ENCODE measurements at places on chromosomes 2 and 18.

DNA sequence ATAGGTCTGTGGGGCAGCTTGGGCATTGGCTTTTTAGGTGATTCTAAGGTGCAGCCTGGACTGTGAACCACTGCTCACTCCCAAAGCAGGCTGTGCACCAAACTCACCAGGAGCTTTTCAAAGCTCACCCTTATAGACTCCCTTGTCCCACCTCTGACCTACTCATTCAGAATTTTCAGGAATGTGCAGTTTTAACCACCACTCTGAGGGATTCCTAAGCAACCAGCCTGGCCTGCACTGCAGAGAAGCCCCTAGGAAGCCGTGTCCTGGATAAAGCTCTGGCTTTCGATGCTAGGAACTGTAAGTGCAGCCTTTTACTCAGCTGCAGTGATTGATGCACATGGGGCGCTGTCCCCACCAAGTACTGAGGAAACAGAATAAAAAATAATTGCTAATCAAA is 33.0 kb downstream of the MRO start:
- DNase-seq: no peak

GRCh38 chr2:37192551-37192950 is 3.7 kb upstream of the CEBPZOS start:
- DNase-seq: no peak

- DNase-seq: no peak
Observed at GRCh38 chr2:239711911-239712570, 311.2 kb upstream of the HDAC4 start.

- no peak for DNase-seq
Observed at GRCh38 chr2:43222475-43223309, 3.7 kb downstream of the ZFP36L2 start.

GRCh38 chr18:31563778-31564177 is 27.9 kb upstream of the TTR start:
- DNase-seq: no peak

DNA sequence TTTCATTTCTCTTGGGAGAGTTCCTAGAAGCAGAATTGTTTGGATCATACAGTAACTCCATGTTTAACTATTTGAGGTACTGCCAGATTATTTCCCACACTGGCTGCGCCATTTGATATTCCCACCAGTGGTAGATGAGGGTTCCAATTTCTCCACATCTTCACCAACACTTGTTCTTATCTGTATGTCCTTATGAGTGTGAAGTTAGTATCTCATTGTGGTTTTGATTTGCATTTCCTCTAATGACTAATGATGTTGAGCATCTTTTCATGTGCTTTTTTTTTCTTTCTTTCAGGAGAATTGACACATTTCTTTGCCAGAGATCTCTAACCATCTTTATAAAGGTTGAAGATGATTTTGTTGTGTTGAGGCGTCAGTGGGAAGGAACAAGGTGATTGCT is 4.1 kb upstream of the MGAT5 start:
- DNase-seq: no peak

DNA sequence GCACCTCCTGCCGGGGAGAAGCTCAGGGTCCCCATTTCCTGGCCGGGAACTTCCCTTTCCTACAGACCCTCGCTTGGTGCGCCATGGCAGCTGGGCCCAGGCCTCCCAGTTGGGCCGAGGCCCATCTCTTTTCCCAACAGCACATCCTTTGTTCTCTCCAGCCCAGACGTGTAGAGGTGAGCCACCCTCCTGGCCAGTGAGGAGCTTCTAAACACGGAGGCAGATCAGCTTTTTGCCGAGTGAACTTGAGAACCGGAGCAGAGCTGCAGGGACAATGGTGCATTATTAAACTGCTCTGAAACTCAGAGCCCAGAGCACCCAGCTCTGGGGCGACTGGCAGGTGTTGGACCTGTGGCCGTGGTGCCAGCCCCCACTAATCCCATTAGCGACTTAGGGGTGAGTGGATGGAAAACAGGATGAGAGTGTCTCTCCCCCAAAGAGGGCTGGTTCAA is 25.4 kb downstream of the SH3BP4 start:
- no peak for DNase-seq

GRCh38 chr2:73176205-73176880 is 26.0 kb upstream of the NOTO start:
- DNase-seq: no peak

DNA sequence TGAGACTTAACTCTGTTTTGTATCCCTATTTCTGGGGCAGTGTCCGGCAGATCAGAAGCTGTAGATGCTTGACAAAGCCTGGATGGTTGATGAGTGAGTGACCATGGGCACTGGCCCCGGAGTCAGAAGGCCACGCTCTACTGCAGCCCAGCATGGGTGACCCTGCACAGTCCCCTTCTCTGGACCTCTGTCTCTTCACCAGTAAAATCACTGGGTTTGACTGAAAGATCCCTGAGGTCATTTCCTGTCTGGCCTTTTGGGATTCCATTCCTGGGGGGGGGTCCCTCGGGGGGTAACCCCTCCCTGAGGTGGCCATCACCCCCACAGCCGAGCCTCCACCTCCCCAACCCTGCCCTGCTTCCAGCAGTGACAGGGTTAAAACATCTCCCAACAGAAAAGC is 31.7 kb downstream of the MRPL35 start:
- DNase-seq: no peak

DNA sequence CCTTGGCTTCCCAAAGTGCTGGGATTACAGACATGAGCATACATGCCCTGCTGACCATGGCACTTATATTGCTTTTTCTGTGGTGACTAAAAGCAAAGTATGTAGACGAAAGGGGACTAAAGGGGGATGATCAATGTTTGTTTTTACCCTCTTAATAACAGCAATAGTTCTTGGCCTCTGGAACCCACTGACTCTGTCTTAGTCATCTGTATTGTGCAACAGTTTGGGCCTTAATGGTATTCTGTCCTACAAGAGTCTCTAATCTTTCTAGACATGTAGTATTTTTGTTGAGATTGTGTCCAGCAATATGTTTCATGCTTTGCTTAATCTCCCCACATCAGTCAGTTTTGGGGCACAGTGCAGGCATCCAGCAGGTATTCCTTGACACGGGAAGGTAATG is 359.9 kb upstream of the FANCL start:
- DNase-seq: no peak

DNA sequence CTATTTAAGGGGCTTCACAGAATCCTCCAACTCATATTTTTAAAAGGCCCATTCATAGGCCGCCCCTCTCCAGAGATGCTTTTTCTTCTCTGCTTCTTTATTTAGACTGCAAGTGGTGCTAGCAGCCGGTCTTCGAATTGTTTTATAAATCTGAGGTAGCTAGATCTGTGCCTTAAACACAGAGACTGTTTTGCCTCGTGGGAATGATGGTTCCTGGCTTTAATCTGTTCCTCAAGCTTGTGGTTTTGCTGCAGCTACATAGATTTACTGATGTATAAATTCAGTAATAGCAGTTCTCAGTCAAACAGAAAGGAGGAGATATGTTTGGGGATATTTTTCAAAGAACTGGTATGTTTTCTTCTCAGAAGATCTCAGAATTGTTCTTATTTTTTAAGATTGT is 45.3 kb downstream of the TNFRSF11A start:
- DNase-seq: no peak

DNA sequence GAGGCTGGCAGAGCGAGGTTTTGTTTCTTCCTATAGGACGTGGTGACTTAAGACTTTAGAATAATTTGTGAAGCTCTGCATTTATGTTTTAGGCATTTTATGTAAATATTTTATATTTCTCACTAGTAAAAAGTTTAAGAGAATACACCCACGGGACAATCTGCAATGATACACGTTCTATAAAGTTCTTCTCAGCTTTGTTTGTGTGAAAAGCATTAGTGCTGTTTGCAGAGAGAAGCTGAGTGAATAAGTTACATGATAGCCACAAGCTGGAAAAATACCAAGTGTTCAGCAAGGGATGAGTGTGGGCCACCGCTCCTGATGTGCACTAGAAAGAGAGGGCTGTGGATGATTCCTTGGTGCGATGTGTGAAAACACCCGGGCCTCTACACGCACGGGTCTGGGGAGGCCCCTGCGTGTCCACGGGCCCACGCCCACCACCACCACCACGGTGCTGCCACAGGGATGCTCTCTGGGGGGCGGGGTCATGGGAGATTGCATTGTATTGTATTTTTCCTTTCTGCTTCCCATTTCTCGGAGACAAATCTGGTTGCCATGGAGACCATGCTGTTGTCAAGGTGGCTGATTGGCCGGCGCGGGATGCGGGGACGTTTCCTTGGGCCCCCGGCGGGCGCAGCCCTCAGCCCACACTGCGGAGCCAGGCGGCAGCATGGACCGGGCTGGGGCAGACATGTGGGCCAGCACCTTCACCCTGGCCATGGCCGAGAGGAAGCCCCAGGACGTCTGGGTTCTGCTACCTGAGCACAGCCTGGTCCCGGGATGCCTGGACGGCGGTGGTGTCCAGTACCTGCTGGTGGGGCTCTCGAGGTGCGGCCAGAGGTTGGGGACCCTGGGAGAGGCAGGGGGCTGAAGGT is at the start of gene RTP5:
RTP5 (plus strand) TSS at position 643 of the 875 bp plus-strand sequence; CDS start at position 671, 28 bp downstream.
- no peak for DNase-seq

- no peak for DNase-seq
Observed at GRCh38 chr18:34957864-34958259, 83.4 kb upstream of the MAPRE2 start.

GRCh38 chr2:239269173-239269885 is 131.5 kb downstream of the HDAC4 start:
- no peak for DNase-seq

DNA sequence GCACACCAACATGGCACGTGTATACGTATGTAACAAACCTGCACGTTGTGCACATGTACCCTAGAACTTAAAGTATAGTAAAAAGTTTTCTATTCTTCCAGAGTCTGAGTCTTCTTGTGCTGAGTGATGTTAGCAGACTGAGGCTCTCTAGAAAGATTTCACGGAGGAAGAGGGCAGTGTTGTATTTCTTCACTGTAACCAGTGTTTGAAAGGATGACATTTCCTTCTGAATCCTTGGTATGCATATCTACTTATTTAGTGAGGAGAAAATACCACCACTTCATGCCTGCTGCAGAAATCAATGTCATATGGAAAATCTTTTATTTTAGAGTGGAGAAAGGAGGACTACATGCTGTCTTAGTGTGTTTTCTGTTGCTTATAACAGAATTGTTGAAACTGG is 357.1 kb downstream of the CCDC85A start:
- no peak for DNase-seq

DNA sequence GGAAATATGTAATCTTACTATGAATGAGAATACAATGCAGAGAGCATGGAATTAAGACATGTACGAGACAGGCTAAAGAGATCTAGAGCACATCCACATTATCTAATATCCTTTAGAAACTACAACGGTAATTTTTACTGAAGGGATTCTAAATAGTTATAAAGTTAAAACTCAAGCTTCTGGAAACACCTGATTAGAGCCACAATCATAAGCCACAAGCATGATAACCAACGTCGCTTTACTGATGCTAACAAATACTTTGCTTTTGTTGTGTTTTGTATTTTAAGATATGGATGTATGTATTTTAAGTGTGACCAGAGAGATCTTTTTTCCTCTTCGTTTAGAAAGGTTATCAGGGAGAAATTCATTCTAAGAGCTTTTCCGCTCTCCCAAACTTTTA is 44.0 kb upstream of the STK17B start:
- no peak for DNase-seq

GRCh38 chr18:46237891-46238290 is 133.7 kb downstream of the HAUS1 start:
- DNase-seq: no peak

- DNase-seq: no peak
Observed at GRCh38 chr18:50285631-50286321, 1.7 kb downstream of the CXXC1 start.

- no peak for DNase-seq
Observed at GRCh38 chr2:105887256-105887655, 142.5 kb downstream of the NCK2 start.

DNA sequence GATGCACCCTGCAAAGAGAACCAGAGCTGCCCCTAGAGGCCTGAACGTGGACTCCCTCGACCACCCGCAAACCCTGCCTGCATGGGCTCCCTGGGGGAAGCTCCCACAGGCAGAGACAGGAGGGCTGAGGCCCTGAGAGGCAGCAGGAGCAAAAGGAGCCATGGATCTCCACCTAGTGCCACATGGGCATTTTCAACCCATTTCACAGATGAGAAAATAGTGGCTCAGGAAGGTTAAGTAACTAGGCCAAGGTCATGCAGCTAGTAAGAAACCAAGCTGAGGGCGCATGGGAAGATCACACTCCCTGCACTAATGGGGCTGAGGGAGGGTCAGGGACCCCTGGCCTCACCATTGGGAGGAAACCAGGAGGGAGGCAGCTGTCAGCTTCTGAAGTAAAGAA is 271.7 kb upstream of the RAB6C start:
- no peak for DNase-seq

- no peak for DNase-seq
Observed at GRCh38 chr18:51330148-51330547, 132.7 kb upstream of the MEX3C start.

DNA sequence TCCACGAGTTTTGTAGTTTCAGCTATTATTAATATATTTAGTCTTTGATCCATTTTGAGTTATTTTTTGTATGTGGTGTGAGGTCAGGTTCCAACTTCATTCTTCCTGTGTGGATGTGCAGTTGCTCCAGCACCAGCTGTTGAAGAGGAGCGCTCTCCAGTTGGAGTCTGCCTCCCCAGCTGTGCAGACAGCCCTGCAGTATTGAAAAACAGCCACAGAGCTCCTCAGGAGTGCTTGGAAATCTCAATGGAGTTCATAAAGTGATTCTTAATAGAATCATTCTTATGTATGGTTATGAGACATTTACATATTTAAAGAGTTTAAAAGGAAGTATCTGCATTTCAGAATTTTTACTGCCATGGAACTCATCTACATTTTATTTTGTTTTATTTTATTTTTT is 17.3 kb downstream of the DGKD start:
- no peak for DNase-seq

DNA sequence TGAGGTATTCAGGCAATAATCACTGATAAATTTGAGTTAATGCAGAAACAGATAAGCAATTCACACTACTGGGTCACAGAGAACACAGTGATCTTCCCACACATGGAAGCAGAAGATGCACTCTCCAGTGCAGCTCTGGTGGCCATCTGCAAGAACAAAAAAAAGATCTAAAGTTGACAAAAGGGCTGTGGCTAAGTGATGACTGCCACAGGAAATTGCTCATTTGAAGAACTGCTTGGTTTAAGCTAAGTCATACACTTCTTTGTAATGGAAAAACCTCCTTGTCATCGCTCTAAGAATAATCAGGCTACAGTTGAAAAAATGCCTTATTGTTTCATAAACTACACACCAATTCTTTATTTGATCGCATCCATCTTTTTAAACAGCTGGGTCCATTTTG is 115.1 kb downstream of the DTNB start:
- no peak for DNase-seq

- no peak for DNase-seq
Observed at GRCh38 chr2:124586835-124587234, 561.7 kb downstream of the CNTNAP5 start.

DNA sequence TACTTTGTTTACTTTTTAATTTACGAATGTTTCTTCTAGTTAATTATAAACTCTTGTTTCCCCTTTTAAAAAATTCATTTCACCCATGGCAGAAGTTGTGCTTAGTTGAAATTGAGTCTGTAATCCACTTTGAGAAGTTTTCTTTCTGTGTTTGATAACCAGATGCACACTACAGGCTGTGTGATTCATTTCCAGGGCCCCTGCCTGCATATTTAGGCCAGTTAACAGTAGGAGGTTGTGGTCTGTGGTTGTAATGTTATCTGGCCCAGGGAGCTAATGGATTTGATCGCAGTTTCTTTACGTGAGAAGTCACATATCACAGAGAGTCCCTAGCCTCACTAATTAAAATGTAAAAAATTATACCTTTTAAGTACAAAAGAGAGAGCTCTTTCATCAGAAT is 3.3 kb downstream of the CDH7 start:
- DNase-seq: no peak

- no peak for DNase-seq
Observed at GRCh38 chr2:128270672-128271596, 47.7 kb downstream of the HS6ST1 start.

- no peak for DNase-seq
Observed at GRCh38 chr18:32460171-32460731, 10.4 kb downstream of the GAREM1 start.

Measured in AG04449 (cell line).